Activated naive CD8-positive, alpha-beta T cell treated with anti-CD3 and anti-CD28 coated beads for 36 hours (primary cell): ENCODE measurements at places on chromosomes 12 and 14. TPM values are rescaled to one million over a fixed set of nuclear protein-coding genes. Genes with fewer than 3 reads are reported as not detected.

DNA sequence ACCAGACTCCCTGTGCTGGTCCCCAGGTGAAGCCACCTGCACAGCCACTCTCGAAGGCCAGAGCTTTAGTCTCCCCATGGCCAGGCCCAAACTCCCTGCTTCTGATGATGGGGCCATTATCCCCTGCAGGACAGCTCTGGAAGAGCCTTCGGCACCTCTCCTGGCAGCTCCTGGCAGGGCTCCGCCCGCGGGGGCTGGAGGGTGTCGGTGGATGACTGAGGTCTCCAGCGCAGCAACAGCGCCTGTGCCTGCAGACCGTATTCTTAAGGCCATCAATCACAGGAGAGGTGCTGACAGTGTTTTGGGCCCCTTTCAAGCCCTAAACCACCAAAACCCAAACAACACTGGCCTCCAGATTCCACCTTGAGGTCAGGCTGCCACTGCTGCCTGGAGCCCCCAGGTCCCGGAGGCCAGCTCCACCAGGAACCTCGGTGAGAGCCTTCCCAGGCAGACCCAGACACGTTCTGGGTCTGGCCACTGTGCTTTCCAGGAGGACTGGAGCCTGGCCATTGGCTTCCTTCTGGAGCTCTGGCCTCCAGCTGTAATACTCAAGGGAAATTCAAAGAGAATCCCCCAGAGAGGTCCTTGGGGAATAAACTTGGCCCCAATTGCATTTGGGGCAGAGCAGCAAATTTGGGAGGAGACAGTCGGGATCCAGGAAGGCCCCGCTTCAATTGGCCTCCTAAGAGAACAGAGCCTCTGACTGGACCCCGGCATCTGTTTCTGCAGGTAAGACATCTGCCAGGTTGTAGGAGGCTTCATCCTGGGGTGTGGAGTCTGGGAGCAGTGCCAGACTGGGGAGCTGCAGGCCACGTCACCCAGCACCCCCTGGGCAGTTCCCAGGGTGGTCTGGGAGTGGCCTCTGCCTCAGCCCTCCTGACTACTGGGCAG lies 210.6 kb upstream of the RTL1 start:
- no peak for DNase-seq

- no peak for DNase-seq
Measured at GRCh38 chr14:104094056-104094708, 8.7 kb downstream of the ASPG start.

DNA sequence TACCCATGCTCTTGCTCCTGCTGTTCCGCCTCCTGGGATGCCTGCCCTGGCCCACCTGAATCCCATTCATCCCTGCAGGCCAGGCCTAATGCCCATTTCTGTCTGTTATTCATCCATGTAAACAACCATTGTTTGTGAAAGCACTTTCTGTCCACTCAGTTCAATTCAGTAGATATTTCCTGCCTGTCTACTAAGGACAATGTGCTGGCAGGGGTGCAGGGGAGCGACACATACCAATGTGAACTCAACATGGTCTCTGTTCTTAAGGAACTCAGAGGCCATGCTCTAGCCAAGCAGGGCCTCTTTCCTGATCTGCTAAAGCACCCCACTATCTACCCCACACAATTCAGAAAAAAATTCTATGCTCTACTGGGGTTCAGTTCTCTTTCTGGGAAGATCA lies 88.5 kb upstream of the ZFP36L1 start:
- no peak for DNase-seq

- DNase-seq, result no peak
Measured at GRCh38 chr14:59214702-59215302, 26.3 kb downstream of the DAAM1 start.

- no peak for DNase-seq
Measured at GRCh38 chr12:71551529-71551928, 111.9 kb downstream of the LGR5 start.

The KRT75 gene
- not detected for total RNA-seq
